ENCODE measurements at places on chromosomes 3 and 15.

- no peak for DNase-seq
Observed at GRCh38 chr3:10378742-10379141, 57.8 kb upstream of the SEC13 start.

- no peak for DNase-seq
Observed at GRCh38 chr3:66270288-66270687, 49.5 kb downstream of the SLC25A26 start.

GRCh38 chr3:158954420-158954819 lies 152.6 kb downstream of the MFSD1 start:
- no peak for DNase-seq

DNA sequence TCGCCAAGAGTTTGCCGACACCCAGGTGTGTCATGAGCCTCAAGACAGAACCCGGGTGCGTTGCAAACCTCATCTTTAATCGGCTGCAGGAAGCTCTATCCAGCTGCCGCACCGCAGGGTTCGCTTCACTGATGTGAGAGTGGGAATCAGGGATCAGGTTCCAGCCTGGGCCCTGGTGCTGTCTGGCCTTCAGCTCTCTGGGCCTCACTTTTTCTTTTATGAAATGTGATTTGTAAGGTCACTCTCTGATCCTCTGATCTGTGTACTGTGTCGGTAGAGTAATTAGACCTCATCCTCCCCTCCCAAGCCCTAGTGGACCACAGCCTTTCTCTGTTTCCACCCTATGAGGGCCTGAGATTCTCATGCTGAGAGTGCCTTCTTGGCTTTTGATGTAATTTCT lies 202.8 kb upstream of the UBE2E1 start:
- DNase-seq, result no peak

- DNase-seq, result no peak
Observed at GRCh38 chr3:181724192-181724965, 12.7 kb downstream of the SOX2 start.

DNA sequence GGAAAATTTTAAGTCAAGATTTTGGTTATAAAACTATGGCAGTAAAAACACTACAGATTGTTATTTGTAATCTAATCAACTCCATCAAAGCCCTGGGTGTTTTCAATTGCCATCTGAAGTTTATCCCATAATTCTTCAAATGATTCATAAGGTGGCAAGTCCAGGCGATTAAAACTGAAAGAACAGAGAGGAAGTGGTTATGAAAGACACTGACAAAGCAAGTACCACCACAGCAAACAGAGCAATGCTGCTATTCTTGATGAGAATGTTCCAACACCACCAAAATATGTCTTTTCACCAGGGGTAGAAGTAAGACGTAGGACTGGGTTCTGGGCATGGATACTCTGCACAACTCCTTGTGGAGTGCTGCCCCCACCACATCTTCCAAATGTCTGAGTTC lies 86.9 kb upstream of the PRTG start:
- DNase-seq, result peak; percentile 25

GRCh38 chr3:155517903-155518302 lies 224.4 kb upstream of the STRIT1 start:
- no peak for DNase-seq

Data from activated CD4-positive, alpha-beta T cell treated with anti-CD3 and anti-CD28 coated beads, Interleukin-2, amount 10 ng/mL, durations not matched to agents 7 days and 5 days (primary cell).